Stomach (tissue), 19 donors: ENCODE measurements at places on chromosomes 2 and 18. TPM values are rescaled to one million over a fixed set of nuclear protein-coding genes. Genes with fewer than 3 reads are reported as not detected.

GRCh38 chr2:231611273-231612108 lies 18.8 kb downstream of the TEX44 start:
- H3K36me3 ChIP-seq = no peaks in the 10 kb centered on the region
- H3K4me1 ChIP-seq = peaks cover 46% of the 10 kb centered on the region
- H3K4me3 ChIP-seq = no peak overlapping the region

DNA sequence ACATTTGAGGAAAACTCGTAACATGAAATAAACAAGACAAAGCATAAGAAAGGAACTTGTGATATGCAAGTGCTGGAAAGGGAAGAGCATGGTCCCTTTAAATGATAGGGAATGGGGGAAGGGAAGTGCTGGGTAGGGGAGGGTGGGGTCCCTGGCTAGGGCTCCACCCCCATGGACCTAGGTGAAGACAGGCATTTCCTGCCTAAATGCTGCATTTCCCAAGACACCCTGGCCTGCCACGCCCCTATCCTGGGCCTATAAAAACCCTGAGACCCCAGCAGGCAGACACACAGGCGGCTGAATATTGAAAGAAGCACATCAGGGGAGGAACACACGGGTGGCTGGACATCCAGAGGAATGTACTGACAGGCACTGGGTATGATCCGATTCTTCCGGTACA lies 499.9 kb downstream of the ZEB2 start:
- no peak for DNase-seq
- H3K4me3 ChIP-seq = no peak overlapping the region
- H3K36me3 ChIP-seq = no peaks in the 10 kb centered on the region
- H3K27me3 ChIP-seq = no peaks in the 10 kb centered on the region
- H3K4me1 ChIP-seq = no peaks in the 10 kb centered on the region
- no peak overlapping the region for H3K27ac ChIP-seq

- no peak overlapping the region for H3K27ac ChIP-seq
- DNase-seq = no peak
- no peaks in the 10 kb centered on the region for H3K4me1 ChIP-seq
Observed at GRCh38 chr2:181774685-181775084, 94.4 kb upstream of the NEUROD1 start.

- H3K27ac ChIP-seq = no peak overlapping the region
- H3K27me3 ChIP-seq = no peaks in the 10 kb centered on the region
- no peaks in the 10 kb centered on the region for H3K4me1 ChIP-seq
- peaks cover 22% of the 10 kb centered on the region for H3K36me3 ChIP-seq
- no peak overlapping the region for H3K4me3 ChIP-seq
Observed at GRCh38 chr18:49096021-49096420, 145.3 kb upstream of the SMAD7 start.

GRCh38 chr2:16630463-16630862 lies 35.2 kb downstream of the CYRIA start:
- peak; percentile 32 for DNase-seq
- H3K36me3 ChIP-seq = no peaks in the 10 kb centered on the region
- no peaks in the 10 kb centered on the region for H3K27me3 ChIP-seq
- no peak overlapping the region for H3K27ac ChIP-seq

GRCh38 chr2:66431846-66432587 lies 2.9 kb upstream of the MEIS1 start:
- no peak overlapping the region for H3K27ac ChIP-seq
- H3K4me3 ChIP-seq = peak overlapping the region; percentile 83

- DNase-seq = no peak
- peaks cover 39% of the 10 kb centered on the region for H3K4me1 ChIP-seq
- no peak overlapping the region for H3K4me3 ChIP-seq
Observed at GRCh38 chr2:217329023-217329431, 469.2 kb upstream of the TNP1 start.

DNA sequence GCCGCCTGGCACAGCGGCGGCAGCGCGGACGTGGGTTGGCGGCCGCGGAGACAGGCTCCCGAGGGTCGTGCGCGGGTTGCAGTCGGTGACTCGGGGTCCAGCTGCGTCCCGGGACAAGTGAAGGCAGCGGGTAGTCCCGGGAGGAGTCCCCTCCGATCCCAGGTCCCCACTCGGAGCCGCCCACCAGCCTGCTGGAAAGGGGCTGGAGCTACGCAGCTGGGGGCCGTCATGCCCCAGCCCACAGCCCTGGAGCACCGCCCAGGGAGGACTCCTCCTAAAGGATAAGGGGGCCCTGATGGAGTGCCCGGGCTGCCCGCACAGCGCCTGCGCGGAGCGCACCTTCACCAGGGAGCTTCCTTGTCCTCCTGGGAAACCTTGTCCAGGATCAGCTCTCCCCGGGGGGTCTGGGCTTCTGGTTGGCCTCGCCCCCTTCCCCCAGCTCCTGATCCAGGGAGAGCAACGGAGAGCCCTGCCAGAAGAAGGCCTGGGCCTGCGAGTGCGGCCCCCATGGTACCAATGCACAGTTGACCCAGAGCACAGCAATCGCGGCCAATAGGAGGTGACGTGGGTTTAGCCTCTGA lies 25.9 kb upstream of the ALPP start:
- DNase-seq = no peak
- peaks cover 8% of the 10 kb centered on the region for H3K4me1 ChIP-seq

Gene TFCP2L1
- polyA plus RNA-seq = 7.6 TPM

Gene EVA1A
- 4.7 TPM for polyA plus RNA-seq

Gene SIGLEC15
- 0.76 TPM for polyA plus RNA-seq

Gene EMILIN1
- 19.6 TPM for polyA plus RNA-seq
